NCI-H2029 (cell line): ENCODE measurements at places on chromosomes 5 and 9.

GRCh38 chr5:164966611-164967010 is 1461.2 kb downstream of the MAT2B start:
- no peak for DNase-seq

DNA sequence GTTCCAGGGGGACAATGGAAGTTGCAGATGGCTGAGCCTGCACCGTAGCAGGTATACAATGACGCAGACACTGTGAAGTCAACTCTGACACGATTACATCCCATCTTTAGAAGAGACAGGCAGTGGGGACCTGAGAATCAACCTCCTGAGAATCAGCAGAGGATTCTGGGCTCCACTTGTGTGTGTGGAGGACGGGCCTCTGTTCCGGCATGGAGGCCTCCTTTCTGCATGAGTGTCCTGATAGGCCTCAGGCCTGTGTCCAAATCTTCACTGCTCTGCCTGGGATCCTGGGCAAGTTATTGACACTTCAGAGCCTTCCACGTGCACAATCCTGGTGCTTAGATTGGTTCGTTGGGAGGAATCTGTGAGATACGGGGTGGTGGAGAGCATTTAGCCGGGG is 151.2 kb upstream of the COL5A1 start:
- no peak for DNase-seq

- no peak for DNase-seq
Measured at GRCh38 chr5:15263406-15263805, 236.6 kb upstream of the FBXL7 start.

DNA sequence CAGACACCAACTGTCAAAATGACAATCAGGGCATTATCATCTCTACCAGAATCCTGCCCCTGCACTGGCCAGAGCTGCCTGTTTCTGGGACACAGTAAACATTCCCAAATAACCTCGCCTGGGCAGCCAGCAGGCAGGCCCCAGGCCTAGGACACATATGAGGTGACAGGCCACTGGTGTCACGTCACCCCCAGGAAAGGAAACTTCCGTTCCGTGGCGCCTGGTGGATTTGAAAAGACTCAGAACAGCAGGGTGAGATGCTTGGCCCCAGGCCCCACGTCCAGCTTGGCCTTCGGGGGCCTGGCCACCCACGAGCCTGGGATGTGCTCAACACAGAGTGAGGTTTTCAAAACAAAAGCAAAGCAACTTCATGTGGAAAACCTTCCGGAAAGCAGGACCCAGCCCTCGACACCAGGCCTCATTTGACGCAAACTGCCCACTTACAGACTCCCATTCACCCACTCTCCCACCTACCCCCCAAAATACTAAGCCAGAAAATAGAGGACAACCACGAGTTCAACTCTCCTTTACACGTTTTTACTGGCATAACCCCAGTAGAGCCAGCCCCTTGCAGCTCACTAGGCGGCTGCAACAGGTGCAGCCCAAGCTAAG is 1.2 kb downstream of the SEMA4D start:
- DNase-seq: no peak

DNA sequence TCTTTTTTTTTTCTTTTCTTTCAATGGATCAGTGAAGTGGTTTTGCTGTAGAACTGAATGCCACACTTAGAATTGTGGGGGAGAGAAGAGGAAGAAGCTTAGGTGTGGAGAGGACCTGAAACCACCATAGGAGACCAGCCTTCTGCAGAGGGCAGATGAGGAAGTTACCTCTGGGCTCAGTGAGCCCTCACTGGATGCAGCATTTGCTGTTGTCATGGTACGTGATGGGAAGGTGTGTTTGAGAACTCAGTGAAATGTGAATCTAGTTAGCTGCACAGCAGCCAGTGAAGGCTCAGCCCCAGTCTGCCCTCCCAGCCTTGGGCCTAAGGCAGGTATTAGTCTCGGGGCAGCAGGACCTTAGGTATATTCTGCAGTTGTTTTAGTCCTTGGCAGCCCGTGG is 17.5 kb downstream of the CYFIP2 start:
- DNase-seq: no peak

DNA sequence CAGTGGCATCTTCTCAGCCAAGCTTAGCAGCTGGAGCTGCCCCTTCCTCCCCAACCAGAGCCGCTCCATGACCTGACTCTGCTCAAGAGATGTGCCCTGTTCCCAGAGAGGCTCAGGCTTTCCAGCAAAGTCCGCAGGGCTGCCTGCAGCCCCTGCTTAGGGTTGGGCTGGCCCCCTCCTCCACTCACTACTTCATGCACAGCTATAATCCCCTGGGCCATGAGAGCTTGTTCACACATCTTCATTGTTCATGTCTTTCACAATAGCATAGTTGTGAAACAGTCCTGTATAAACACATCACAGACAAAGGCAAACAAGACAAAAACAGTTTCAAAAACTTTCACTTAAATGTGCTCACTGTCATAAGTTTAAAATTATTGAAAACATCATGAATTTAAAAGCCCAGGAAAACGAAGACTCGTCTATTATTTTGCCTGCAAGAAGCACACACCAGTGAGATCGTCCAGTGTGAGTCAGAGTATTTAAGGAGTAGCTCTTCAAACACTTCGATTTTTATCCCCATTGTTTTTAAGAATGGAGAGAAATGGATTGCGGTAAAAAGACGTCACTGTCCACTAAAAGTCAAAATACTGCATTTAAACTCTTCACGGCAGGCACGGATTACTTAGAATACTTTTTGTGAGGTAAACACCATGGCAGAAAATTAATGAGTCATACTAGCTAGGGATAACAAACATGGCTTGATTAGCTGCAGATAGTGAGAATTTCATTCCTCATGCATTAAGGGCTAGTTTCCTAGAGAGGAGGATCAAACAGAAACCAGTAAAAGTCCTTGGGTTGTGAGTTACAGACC is 40.7 kb upstream of the S1PR3 start:
- DNase-seq: no peak

- no peak for DNase-seq
Measured at GRCh38 chr5:17429353-17429752, 68.7 kb upstream of the TAF11L2 start.

DNA sequence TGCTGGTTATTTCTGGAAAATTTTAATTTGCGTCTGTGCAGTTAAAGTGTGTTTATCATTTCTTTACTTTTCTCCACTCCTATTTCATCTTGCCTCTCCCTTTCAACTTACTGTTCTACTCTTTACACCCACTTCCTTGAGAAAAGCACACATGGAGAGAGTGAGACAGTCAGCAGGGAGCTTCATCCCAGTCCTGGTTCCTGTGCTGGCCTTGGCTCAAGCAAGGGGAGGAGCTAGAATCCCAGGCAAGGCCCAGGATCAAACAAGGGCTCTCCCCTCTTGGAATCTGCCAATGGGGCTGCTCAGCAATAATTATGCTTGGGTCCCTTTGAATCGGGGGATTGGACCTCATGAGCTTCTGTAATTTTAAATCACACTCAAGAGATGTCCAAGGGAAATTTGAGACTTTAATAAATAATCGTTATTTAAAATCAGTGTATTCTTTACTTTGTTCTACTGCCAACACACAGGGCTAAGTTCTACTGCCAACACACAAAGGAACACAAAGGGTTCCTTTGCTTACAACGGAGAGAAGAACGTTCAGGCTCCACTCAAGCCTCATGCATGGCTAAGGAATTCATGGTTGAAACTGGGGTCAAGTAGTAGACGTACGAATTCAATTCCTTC is 439.3 kb upstream of the DAB2 start:
- no peak for DNase-seq

DNA sequence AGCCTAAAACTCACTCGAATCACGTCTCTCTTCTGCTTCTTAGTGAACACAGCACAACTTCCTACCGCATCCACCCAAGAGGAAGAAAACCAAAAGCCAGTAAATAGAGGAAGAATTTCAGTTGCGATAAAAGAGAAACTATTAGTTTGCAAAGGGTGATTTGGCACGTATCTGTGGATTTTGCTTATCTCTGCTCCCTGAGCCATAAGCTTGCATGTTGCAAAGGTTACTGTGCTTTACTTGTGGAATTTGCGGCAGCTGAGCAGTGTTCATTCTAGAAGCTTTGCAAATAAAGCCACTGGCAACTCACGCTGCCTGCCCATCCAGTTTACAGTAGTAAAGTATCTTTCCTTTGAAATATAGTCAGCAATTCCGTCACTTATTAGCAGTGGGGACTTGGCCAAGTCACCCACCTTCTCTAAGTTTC is 149.0 kb upstream of the PCA3 start:
- no peak for DNase-seq
